ENCODE measurements at places on chromosomes 6 and 20. TPM values are rescaled to one million over a fixed set of nuclear protein-coding genes. Genes with fewer than 3 reads are reported as not detected.

PEX6 gene
- 30.4 TPM for total RNA-seq

- no peak overlapping the region for H3K27ac ChIP-seq
- DNase-seq, result no peak
- H3K4me1 ChIP-seq, result no peaks in the 10 kb centered on the region
- H3K27me3 ChIP-seq, result peaks cover 5% of the 10 kb centered on the region
These were observed 181.4 kb downstream of the SIM1 start for GRCh38 chr6:100283285-100283684.

DNA sequence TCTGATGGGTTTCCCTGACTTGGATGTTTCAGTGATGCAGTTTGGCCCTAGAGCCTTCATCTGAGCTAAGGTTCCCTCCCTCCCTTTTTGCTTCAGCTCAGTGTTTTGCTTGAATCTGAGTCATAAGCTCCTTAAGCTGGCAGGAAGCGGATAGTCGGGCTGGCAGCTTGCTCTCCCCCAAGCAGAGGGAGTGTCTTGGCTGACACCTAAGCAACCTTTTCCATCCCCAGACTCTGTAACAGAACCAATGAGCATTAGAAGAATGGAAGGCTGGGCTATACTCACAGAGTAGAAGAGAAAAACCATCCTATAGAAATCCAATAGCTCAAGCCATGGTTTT lies 98.3 kb downstream of the HAO1 start:
- DNase-seq, result no peak
- no peaks in the 10 kb centered on the region for H3K4me1 ChIP-seq
- H3K27ac ChIP-seq, result no peak overlapping the region
- no peak overlapping the region for H3K4me3 ChIP-seq
- H3K27me3 ChIP-seq, result no peaks in the 10 kb centered on the region

- peak overlapping the region; percentile 66 for H3K27ac ChIP-seq
- peaks cover 43% of the 10 kb centered on the region for H3K36me3 ChIP-seq
- H3K4me3 ChIP-seq, result no peak overlapping the region
- H3K4me1 ChIP-seq, result peaks cover 58% of the 10 kb centered on the region
These were observed 12.4 kb downstream of the SNX5 start for GRCh38 chr20:17956099-17956685.

- peak overlapping the region; percentile 4 for H3K27ac ChIP-seq
- H3K27me3 ChIP-seq, result no peaks in the 10 kb centered on the region
- H3K4me1 ChIP-seq, result peaks cover 13% of the 10 kb centered on the region
- H3K36me3 ChIP-seq, result no peaks in the 10 kb centered on the region
- H3K4me3 ChIP-seq, result no peak overlapping the region
These were observed 44.2 kb downstream of the AKAP12 start for GRCh38 chr6:151284012-151284411.

GRCh38 chr6:107272246-107272645 lies 156.9 kb upstream of the BEND3 start:
- no peaks in the 10 kb centered on the region for H3K4me1 ChIP-seq
- H3K36me3 ChIP-seq, result no peaks in the 10 kb centered on the region
- H3K4me3 ChIP-seq, result no peak overlapping the region

THBS2 gene
- total RNA-seq, result 23.7 TPM

- peaks cover 4% of the 10 kb centered on the region for H3K27me3 ChIP-seq
- no peak overlapping the region for H3K4me3 ChIP-seq
- DNase-seq, result peak; percentile 7
- H3K4me1 ChIP-seq, result no peaks in the 10 kb centered on the region
These were observed 162.7 kb upstream of the MLN start for GRCh38 chr6:33966536-33966935.

DNA sequence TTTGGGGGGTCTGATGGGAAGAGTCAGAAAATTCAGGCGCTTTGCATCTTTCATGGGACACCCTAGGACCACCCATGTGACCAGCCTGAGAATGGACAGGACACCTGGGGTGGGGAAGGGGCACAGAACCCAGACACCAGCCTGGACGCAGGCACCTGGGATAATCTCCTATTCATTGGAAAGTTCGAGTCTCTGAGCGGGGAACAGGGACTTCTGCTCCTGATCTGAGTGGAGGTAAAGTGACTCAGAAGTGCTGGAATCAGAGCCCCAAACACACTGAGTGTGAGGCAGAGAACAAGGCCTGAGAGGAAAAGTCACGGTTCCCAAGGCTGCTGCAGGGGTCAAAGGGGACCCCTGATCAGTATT lies 1.4 kb downstream of the HLA-B start:
- H3K4me3 ChIP-seq, result peak overlapping the region; percentile 67
- H3K27me3 ChIP-seq, result no peaks in the 10 kb centered on the region
- peaks cover 25% of the 10 kb centered on the region for H3K36me3 ChIP-seq
- H3K27ac ChIP-seq, result no peak overlapping the region
- H3K4me1 ChIP-seq, result peaks cover 9% of the 10 kb centered on the region

DNA sequence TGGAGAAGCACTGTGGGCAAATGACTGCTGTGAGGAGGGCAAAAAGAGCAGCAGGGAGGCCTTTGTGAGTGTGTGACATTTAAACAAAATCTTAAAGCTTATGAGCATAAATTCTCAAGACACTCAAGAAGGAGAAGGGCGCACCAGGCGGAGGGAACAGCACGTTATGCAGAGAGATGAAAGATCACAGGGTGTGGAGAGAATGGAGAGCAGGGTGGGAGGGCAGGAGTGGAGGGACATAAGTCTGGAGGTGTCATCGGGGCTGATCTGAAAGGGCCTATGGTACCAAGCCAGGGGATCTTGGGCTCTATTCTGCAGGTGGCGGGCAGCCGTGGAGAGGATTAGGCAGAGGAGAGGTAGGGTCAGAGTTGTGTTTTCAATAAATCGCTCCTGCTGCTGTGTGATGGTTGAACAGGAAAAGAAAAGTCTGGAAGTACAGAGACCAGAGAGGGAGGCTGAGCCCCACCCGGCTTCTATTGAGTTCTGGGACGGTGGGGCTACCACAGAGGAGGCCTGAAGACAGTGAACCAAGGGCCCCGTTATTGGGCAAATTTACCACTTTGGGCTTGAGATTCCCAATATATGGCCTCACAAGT lies 24.3 kb upstream of the DLGAP4 start:
- H3K4me1 ChIP-seq, result no peaks in the 10 kb centered on the region
- no peak overlapping the region for H3K4me3 ChIP-seq
- H3K27ac ChIP-seq, result no peak overlapping the region
- H3K27me3 ChIP-seq, result peaks cover 9% of the 10 kb centered on the region
- peak; percentile 42 for DNase-seq

ALDH5A1 gene
- total RNA-seq, result 15.5 TPM

MCHR2 gene
- not detected for total RNA-seq

CHRNA4 gene
- total RNA-seq, result 0.06 TPM

- no peaks in the 10 kb centered on the region for H3K4me1 ChIP-seq
- no peak for DNase-seq
- H3K27me3 ChIP-seq, result no peaks in the 10 kb centered on the region
- no peak overlapping the region for H3K27ac ChIP-seq
These were observed 66.8 kb downstream of the PPP1R3G start for GRCh38 chr6:5151955-5152401.

TEAD3 gene
- total RNA-seq, result 23.4 TPM

GRCh38 chr20:10735195-10735949 lies 61.6 kb upstream of the JAG1 start:
- H3K36me3 ChIP-seq, result no peaks in the 10 kb centered on the region
- H3K4me3 ChIP-seq, result no peak overlapping the region
- H3K27ac ChIP-seq, result no peak overlapping the region
- DNase-seq, result no peak

NOTCH4 gene
- 78.7 TPM for total RNA-seq

DNA sequence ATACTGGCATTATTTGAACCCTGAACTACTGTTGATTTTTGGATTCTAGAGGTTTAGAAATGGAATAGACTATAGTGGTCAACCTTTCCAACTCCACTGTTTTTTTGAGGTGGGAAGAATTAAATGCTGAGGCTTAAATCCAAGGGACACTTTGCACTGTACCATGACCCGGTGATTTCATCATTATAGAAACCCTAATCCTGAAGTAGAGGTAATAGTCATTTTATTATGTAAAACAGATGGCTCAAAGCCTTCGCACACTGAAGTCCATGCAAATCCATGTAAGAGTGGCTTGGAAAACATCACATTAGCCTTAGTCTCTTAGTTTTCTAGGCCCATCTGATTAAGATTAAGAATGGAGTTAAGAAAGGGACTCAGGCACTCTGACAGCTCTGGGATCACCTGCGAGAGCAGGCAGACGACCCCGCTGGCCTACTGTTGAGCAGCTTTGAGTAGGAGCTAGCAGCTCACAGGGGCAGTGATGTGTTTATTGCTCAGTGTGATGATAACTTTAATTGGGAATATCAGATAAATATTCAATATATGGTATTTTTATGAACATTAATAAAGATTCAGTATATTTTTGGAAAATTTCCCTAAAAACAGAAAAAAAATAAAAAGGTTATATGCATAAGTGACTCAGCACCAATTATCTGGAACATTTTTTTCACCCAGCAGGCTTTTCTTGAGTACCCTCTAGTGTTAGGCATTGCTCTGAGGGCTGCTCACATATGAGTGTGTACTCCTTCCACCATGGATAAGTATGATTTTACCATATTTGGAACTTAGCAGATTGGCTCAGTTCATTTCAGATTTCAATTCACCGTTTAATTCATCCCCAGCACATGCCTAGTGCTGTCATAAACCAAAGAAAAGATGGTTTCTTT lies 13.4 kb downstream of the SLX4IP start:
- H3K27ac ChIP-seq, result no peak overlapping the region
- no peaks in the 10 kb centered on the region for H3K27me3 ChIP-seq
- no peaks in the 10 kb centered on the region for H3K36me3 ChIP-seq
- DNase-seq, result no peak

GRCh38 chr20:3812259-3812681 lies 8.1 kb upstream of the AP5S1 start:
- H3K36me3 ChIP-seq, result no peaks in the 10 kb centered on the region
- H3K27me3 ChIP-seq, result no peaks in the 10 kb centered on the region

DNA sequence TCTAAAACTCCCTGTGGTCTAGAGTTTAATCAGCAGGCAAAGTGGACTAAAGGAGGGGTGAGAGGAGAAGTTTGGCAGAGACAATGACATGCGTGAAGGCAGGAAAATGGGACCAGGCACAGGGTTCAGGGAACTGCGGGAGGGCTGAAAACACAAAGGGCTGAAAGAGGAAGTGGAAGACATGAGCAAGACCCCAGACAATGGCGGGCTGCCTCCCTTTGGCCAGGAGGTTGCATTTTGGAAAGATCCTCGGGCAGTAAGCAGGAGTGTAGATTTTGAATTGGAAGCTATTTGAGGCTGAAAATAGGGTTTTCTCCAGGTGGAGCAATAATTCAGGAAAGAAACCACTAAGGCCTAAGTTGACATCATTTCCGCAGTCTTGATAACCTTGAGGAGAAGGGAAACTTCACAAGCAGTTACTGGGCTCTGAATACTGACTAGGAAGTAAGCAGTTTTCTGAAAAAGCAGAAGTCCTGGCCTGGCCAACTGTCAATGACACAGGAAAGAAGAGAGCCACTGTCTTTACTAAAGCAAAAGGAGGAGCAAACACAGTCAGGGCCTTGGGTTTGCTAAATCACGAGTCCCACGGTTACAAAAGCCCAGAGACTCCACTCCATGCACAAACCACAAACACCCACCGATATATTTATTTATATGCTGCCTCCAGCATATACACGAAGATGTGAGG lies 3.4 kb downstream of the LY86 start:
- peak overlapping the region; percentile 56 for H3K27ac ChIP-seq
- no peaks in the 10 kb centered on the region for H3K36me3 ChIP-seq
- H3K4me1 ChIP-seq, result peaks cover 22% of the 10 kb centered on the region
- DNase-seq, result no peak

DNA sequence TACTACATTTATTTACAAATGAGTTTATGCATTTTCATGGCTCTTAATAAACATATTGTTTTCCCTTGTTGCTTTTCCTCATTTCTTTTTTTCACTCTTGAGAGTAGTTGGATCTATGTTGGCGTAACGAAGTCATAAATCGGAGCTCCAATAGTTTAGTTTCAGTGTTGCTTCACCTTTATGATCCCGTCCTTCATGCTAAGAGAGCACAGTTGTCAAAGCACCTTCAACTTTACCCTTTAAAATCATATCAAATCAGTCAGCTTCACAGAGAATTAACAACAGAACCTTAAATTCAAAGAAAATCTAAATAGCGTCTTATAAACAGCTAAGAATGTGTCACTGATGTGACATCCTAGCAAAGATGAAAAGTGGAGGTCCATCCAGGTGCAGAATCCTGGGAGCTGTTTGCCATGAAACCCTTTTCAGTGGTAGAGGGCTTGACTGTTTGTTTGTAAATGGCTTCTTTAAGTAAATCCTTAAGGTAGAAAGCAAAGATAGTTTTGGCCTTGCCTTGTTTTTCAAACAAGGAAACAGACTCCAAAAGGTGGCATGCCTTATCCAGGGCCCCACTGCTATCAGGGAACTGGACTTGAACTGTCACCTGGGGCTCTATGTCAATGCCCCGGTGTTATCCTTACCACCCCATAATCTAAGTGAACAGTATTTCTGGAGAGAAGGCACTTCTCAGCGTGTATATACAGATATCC lies 148.4 kb downstream of the AKAP7 start:
- H3K4me1 ChIP-seq, result peaks cover 12% of the 10 kb centered on the region
- H3K27ac ChIP-seq, result no peak overlapping the region
- H3K4me3 ChIP-seq, result no peak overlapping the region
- H3K27me3 ChIP-seq, result no peaks in the 10 kb centered on the region
- no peak for DNase-seq

- no peaks in the 10 kb centered on the region for H3K4me1 ChIP-seq
- no peak for DNase-seq
- no peak overlapping the region for H3K4me3 ChIP-seq
- no peak overlapping the region for H3K27ac ChIP-seq
- H3K36me3 ChIP-seq, result no peaks in the 10 kb centered on the region
- no peaks in the 10 kb centered on the region for H3K27me3 ChIP-seq
These were observed 331.5 kb downstream of the SAMD5 start for GRCh38 chr6:147839708-147840610.

DNA sequence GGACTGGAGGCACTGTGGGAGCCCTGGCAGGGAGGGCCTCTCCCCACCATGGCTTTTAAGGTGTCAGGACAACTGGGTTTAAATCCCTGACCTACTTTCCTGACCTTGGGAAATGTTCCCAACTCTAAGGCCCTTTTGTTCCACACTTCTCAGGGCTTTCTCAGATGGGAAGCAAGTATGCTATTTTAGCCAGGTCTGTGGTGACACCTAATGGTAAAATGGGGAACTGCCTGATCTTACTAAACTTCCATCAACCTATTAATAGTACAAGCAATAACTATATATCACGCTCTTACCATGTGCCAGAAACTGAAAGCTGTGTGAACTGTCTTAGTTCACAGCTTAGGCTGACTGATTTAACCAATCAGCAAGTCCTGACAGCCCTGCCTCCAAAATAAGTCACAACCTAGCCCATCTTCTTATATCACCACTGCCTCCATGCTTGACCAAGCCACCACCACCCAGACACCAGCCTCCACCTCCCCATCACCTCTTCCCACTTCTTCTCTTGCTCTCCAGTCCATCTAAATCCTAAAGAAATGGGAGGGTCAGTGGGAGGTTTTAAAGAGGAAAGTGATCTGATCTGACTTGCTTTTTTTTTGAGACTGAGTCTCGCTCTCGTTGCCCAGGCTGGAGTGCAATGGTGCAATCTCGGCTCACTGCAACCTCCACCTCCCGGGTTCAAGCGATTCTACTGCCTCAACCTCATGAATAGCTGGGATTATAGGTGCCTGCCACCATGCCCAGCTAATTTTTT lies 6.9 kb upstream of the BLCAP start:
- no peaks in the 10 kb centered on the region for H3K4me1 ChIP-seq
- no peaks in the 10 kb centered on the region for H3K27me3 ChIP-seq
- no peak for DNase-seq
- no peak overlapping the region for H3K4me3 ChIP-seq
- no peak overlapping the region for H3K27ac ChIP-seq

UNC5CL gene
- total RNA-seq, result 1.4 TPM

- no peak overlapping the region for H3K4me3 ChIP-seq
- no peaks in the 10 kb centered on the region for H3K4me1 ChIP-seq
- DNase-seq, result no peak
- no peak overlapping the region for H3K27ac ChIP-seq
- H3K36me3 ChIP-seq, result no peaks in the 10 kb centered on the region
These were observed 824 bp upstream of the CSTL1 start for GRCh38 chr20:23438661-23439060.

All from upper lobe of right lung (tissue), 1 donor.